ENCODE measurements at places on chromosomes 2 and 18.

DNA sequence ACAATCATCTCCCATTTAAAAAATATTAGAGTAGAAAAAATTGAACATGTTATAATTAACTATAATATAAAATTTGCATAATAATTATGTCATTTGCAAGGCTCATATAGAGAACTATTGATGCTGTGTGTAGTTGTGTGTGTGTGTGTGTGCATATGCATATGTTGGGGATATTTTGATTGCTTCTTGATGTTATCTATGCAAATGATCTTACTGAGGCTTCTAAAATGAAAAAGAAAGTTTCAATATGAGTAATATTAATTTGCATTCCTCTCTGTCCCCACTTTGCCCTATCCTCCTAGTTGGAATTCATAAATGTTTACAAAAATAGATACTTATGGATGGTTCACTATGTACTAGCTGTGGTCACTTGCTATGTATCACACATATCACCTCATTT lies 523.3 kb downstream of the TRIB2 start:
- DNase-seq = no peak

DNA sequence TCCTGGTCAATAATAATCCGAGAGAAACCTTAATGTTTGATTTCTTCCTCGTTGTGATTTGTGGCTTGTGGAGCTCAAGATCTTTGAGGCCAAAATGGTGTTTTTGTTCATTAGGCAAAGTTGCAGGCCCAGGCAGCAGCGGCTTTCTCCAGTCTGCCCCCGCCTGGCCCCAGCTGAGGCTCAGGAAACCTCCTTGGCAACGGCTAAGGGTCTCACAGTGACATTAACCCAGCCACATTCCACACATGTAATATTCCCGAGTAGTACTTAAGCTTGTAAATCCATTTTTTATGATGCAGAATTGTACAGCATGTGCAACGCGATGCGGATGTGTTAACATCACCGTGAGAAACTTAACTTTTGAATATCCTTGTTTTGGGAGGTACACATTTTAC lies 200.1 kb downstream of the BCL11A start:
- DNase-seq = no peak

DNA sequence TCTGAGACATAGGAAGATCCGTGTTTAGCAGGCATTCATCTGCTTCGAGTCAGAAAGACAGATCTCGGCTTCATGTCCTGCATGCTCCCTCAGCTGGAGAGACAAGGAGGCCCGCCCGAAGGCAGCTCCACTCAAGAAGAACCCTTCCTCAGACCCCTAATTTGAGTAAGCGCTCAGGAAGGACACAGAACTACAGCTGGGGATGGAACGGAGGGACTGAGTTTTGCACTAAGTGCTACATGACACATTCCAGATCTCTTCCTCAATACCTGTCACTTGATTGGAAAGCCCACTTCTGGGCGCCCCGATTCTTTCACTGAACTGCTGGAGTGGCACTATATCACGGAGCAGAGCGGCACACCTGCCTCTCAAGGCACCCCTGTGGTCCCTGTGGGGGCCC lies 185.6 kb upstream of the PXDN start:
- DNase-seq = no peak

DNA sequence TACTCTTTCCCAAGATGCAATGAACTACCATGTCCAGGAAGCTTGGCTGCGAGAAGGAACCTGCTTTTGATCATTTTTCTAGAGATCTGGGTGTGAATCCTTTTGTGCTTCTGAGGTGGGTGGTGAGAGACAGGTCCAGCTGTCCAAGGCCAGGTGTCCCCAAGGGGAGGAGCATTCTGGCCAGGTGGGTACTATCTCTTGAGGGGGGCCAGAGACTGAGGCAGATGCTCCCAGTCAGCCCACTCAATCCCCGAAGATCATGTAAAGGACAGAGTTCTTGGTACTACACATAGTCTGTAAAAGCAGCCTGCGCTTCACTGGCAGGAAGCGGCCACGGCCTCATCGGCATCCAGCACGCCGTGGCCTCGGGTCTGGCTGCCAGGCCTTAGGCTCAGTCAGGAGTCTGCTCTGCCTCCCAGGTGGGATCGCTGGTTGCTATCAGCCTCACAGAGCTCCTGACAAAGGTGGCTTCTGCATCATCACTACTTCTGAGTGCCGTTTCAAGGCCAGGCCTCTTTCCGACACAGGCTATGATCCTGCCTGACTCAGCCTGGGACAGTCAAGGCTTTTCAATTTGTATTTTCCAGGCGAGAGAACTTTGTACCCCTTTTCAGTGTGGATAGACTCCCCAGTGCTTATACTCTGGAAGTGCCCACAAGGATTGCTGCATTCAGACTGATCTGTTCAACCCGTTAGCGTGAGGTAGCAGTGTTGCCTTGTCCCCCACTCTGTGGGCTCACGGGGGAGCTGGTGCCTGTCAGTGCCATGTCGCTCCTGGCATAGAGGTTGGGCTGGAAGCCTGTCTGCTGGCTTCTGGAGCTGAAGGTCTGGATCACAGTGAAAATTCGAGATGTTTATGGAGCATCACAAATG lies 29.1 kb downstream of the STK25 start:
- no peak for DNase-seq

GRCh38 chr2:129201696-129202095 lies 777.8 kb upstream of the RAB6C start:
- no peak for DNase-seq

- no peak for DNase-seq
Measured at GRCh38 chr18:49596687-49597086, 34.8 kb downstream of the LIPG start.

DNA sequence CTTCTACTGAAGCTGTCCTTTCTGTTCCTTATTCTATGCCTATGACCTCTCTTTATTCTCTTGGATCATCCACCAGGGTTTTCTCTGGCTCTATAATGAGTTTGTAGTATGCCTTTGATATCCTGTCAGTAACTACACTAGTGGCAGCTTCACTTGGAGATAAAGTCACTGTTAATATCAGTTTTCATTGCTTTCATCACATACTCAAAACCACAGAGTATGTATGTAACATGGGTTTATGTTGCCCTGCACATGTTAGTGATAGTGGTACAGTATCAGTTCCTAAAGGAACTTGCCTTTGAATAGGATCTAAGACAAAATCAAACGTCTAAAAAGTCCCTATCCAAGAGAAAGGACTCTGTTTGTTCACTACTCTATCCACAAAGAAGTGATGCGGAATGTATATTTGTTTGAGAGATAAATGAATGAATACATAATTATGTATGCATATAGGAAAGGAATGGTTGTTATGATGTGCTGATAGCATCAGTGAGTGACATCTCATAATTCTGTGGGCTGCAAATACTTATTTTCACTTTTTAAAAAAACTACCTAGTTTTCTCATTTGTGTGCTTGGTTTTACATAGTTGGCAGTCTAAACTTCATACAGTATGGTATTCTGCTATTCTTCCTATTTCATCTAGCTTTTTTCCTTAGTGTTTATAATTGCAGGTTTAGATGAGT lies 45.1 kb downstream of the TET3 start:
- DNase-seq = no peak

DNA sequence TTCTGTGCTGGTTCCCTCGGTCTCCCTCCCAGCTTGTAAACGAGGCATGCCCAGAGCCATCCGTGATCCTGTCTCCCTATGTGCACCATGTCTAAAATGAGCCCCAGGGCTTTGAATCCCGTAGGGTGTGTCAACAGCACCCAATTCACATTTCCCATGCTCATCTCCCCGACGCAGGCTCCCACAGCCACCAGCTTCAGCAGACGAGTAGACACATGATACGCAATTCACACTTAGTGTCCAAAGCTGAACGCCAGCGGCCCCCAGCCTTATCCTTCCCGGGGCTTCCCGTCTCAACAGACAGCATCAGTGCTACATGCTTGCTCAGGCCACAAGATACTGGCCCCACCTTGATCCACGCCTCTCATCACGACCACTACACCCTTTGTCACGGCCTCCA lies 88.1 kb downstream of the EIPR1 start:
- DNase-seq = no peak

DNA sequence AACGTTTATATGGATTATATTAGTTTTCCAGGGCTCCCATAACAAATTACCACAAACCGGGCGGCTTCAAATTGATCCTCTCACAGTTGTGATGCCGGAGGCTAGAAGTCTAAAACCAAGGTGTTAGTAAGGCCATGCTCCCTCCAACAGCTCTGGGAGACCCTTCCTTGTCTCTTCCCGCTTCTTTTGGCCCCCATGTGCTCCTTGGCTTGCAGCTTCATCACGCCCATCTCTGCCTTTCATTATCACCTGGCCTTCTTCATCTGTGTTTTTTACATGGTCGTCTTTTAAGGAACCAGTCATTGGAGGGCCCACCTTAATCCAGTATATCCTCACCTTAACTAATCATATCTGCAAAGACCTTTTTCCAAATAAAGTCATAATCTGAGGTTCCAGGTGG lies 13.9 kb downstream of the MAPRE2 start:
- DNase-seq = no peak

DNA sequence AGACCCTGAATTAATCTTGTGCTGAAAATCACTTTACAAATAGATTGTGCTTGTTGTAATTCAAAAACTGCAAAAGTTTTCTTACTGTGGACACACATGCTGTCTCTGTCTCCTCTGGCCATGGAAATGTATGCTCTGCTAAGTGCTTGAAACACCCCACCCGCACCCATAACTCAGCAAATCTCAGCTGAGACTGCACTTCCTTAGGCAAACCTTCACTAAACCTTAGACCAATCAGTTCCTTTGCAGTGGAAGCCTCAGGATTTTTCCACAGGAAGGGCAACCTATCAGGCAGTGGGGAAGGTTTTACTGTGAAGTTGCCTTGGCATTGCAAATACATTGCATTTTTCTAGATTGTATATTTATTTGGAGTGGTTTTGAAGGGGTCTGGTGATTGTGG lies 62.2 kb upstream of the PLA2R1 start:
- no peak for DNase-seq

DNA sequence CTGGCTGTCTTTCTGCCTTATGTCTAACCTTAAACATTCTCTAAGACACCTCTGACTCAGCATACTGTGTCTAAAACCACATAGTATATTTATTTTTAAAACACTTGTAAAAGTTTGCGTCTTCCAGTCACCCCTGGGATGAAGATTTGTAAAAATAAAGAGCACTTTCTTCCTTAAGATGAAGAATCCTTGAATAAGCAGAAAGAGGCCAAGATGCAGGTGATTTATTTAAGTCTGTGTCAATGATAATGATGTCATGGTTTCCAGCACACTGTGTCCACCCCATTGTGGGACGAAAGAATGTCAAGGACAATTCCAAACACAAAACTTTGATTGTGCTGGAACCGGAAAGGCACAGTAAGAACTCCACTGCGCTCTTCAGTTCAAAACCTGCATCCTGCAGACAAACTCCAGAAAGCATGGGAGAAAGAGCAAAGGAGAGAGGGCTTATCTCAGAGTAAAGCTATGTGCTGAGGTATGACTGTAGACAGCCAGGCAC lies 92.9 kb downstream of the ZEB2 start:
- DNase-seq = no peak

GRCh38 chr2:227267410-227268115 lies 57.5 kb upstream of the MFF start:
- DNase-seq = no peak

GRCh38 chr18:10965119-10965518 lies 184.2 kb downstream of the PIEZO2 start:
- DNase-seq = no peak

GRCh38 chr2:85369500-85369899 lies 14.9 kb downstream of the ELMOD3 start:
- no peak for DNase-seq

DNA sequence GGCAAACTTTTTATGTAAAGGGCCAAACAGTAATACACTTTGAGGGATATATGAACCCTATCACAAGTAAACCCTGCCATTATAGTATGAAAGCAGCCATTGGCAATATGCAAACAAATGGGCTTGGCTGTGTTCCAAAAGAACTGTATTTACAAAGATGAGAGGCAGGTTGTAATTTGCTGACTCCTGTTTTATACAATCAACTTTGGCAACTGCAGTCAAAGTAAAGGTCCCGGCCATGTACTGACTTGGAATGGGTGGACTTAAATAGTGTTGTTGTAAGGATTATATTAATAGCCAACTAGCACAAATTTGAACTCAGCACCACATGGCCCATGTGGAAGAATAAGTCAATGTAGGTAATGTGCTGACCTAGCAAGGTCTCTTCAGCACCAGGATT lies 223.4 kb downstream of the WDPCP start:
- DNase-seq = no peak

DNA sequence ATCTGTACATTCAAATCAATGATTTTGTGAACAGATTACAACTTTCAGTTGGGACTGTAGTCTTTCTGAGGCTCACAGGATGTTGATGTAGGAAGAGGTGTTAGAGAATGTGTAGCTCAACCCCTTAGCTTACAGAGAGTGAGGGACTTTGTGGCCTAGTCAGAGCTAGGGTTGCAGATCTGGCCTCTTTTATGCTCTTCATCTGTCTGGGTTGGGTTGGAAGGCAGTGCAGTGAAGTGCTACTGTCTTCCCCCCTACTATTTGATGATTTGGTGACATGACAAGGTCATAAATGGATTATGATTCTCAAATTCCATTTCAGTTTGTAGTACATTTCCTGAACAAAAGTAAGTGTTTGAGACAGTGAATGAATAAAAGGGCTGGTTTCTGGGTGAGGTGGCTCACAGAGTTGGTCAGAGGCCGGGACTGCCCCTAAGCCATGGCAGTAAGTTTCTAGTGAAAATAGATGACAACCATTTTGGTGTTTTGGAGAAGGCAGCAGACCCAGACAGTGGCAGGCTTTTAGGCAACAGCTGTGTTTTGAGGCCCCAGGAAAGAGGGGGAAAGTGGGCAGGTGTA lies 21.6 kb downstream of the MAP4K4 start:
- no peak for DNase-seq

- DNase-seq = peak; percentile 48
Measured at GRCh38 chr2:169933124-169933711, 106.0 kb downstream of the UBR3 start.

- DNase-seq = peak; percentile 78
Measured at GRCh38 chr2:100730290-100730868, 89.6 kb upstream of the NPAS2 start.

DNA sequence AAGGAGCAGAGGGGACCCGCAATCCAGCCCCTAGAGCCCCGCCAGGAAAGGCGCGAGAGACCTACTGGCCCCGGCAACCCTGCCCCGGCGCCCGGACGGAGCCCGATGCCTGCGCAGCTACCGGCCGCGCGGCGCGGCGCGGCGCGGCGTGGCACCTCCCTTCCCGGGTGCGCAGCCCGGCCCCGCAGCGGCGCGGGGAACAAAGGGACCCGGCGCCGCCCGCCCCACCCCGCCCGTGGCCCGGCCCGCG lies 307 bp downstream of the CDH2 start:
- no peak for DNase-seq
